Hematopoietic multipotent progenitor cell treated with erythropoietin and hydrocortisone succinate and interleukin-3 and kit ligand, for 4 days (in vitro differentiated cells): ENCODE measurements at places on chromosomes 7 and 10.

GRCh38 chr7:29488977-29489376 is 74.7 kb upstream of the PRR15 start:
- DNase-seq, result no peak

- no peak for DNase-seq
Observed at GRCh38 chr10:11504566-11505285, 106.7 kb downstream of the USP6NL start.

DNA sequence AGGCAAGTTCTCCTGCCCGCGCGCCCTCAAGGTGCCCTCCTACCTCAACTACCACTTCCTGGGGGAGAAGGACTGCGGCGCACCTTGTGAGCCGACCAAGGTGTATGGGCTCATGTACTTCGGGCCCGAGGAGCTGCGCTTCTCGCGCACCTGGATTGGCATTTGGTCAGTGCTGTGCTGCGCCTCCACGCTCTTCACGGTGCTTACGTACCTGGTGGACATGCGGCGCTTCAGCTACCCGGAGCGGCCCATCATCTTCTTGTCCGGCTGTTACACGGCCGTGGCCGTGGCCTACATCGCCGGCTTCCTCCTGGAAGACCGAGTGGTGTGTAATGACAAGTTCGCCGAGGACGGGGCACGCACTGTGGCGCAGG is 1.4 kb downstream of the FZD1 start:
- DNase-seq, result no peak

DNA sequence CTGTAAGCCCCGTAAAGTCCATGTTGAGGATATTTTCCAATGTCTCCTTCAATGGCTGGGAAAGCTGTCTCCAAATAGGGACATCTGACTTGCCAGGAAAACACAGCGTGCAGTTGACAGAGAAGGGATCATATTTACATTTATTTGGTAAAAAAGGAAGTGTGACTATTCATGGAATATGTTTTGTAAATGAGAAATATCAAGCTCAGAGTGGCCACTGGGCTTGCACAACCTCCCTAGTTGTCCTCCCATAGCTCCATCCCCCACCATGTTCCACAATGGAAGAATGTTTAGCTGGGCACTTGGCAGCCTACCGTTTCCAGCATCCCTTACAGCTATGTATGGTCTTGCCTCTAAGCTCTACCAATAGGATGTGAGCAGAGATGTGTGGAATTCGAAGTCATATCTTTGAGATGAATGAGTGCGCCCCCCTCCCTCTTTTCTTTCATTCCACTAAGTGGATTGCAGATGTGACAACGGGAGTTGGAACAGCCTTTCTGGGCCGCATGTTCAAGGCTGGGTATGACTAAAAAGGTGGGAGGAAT is 306.6 kb upstream of the ZMIZ1 start:
- DNase-seq, result no peak
